NCI-H1930 (cell line): ENCODE measurements at places on chromosomes 6 and 20.
A peak's percentile ranks its signal among the peaks of the same experiment; 100 is the strongest.

GRCh38 chr6:123821112-123821511 lies 17.4 kb downstream of the NKAIN2 start:
- peak; percentile 52 for DNase-seq

DNA sequence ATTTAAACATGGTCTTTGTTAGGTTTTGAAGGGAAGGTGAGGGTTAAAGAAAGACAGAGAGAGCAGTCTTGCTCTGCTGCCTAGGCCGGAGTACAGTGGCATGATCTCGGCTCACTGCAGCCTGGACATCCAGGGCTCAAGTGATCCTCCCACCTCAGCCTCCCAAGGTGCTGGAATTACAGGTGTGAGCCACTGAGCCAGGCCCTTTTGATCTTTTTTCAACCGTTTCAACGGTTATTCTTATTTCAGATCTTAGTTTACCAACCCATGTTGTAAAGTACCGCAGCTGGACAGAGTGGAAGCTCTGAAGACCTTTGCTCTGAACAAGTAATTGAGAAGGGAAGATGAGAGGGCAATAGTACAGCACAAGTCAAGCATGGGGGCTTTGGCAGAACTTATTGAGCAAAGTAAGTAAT lies 1.2 kb upstream of the SRPK1 start:
- no peak for DNase-seq

- no peak for DNase-seq
Observed at GRCh38 chr20:62812181-62812906, 4.5 kb upstream of the COL9A3 start.

DNA sequence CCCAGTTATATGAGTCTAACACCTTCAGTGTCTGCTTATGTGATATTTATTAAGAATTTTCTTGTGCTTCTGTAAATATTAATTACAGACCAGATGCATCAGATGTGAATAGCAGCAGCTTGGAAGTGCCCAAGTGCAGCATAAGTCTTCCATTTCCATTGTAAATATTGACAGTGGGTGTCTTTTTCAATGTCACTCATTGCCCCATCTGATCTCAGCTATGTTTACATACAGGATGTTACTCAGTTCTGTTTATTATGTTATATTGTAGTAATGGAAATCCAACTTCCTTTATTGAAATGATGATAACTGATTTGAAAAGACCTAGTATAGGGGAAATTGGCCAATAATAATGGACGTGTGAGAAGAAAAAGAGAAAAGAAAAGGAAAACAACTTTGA lies 296.7 kb downstream of the SAMD5 start:
- no peak for DNase-seq

DNA sequence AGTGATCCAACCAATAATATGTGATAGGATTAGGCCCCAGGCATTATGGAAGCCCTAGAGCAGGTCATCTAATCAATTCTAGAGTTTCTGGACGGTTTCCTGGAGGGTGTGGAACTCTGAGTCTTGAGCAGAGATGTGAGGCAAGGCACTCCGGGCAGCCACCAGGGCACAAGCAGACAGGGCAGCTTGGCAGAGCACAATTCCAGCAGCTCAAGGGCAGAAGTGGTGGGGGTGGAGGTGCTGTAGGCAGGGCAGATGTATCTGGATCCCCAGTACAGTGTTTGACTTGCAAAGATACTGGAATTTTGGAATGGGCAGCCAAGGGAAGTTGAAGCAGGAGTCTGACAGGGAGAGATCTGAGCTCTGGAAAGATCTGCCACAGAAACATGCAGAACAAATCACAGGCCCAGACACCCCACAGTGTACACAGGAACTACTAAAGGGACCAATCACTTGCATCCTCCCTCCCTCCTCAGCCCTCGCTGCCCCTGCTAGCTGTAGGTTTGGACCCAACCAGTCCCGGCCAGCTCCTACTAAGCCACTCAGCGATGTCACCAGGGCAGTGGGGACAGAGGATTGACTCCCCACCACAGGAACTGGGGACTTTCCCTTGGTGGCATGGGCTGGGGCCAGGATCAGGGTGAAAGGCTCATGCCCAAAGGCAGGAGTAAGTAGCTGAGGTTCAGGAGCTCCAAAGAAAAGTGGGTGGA lies 47.0 kb downstream of the TFEB start:
- no peak for DNase-seq

DNA sequence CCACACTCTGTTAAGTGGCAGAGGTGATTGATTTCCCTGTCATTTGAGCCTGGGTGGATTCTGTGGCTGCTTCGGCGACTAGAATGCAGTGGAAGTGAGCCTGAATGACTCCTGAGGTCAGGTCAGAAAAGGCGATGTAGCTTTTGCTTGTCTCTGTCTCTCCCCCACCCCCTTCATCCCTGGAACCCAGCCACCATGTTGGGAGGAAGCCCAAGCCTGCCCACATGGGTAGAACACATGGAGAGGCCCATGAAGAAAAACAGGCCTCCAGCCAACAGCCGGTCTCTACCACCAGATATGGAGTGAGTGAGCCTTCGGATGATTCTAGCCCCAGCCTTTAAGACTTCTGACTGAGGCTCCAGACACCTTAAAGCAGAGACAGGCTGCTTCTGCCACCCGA lies 181.0 kb downstream of the TFAP2C start:
- DNase-seq, result no peak

DNA sequence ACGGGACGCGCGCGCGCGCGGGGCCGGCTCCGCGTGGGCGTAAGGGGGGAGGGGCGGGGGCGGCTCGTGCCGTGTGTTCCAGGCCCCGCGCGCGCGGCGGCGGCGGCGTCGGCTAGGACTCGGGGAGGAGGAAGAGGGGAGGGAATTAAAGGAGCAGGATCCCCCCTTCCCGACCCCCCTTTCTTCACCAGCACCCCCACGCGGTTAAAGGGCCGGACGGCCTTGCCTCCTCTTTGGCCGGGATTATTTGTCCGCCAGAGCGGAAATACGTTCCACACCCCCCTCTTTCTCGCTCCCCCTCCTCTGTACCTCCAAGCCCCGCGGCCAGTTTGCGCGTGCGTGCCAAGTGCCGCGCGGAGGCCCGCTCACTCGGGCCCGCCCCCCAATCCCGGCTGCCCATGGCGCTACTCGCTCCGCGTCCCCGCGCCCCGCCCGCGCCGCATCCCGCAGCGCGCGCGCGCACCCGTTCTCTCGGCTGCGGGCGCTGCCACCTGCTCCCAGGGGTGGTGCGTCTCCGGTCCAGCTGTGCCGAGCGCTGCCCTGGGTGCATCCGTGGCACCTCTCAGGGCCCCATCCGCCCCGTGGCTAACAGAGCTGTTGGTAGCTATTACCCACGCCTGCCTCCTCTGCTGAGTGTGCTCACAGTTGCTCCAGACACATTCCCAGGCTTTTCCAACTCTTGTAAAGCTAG lies at the start of gene ZBTB12:
Gene ZBTB12 (minus strand): TSS at position 134 of the 691 bp plus-strand sequence. CDS start 781 bp downstream, outside the sequence.
- peak; percentile 97 for DNase-seq

- no peak for DNase-seq
Observed at GRCh38 chr6:161378115-161378514, 104.3 kb upstream of the AGPAT4 start.

DNA sequence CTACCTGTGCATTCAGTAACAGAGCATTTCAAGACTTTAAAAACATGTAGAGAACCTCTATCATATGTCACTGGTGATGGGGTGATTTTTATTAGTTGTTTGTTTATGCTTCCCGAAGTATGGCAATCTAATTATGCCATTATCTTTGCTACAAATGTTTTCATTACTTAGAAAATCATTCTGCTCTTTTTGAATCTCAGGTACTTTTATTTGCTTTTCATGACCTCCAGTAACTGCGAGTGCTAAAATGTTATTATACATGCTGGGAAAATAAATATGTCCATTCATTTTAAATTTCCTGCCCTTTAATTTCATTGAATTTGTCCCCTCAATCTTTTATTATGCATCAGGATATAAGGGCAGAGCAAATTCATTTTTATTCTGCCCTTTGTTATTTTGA lies 515.7 kb downstream of the NKAIN2 start:
- no peak for DNase-seq

GRCh38 chr6:152416652-152417051 lies 220.5 kb downstream of the SYNE1 start:
- DNase-seq, result no peak

DNA sequence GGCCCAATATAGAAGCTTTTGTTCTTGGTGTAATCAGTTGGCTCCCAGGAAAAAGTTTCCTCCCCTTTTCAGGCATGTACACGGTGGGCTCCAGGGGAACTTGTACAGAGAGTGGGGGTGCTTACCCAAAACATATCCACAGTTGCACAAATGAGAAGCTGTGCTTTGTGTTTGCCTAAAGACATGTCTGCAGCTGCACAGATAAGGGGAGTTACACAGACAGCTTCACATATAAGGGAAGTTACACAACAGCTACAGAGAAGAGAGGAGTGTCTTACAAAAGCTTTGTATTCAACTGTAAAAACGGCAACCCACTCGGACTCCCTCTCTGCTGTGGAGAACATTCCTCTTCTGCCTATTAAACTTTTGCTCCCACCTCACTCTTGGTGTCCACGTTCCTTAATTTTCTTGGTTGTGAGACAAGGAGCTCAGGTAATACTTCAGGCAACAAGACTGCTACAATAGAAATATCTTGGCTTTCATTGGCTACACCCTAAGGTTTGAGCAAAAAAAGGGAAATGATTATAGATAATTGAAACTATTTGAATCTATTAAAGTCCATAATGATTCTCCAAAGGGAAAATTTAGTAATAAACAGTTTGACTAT lies 7.4 kb upstream of the PNRC1 start:
- DNase-seq, result no peak
